ENCODE measurements at places on chromosomes 7 and 10.

GRCh38 chr10:51170518-51171245, 96.4 kb downstream of the PRKG1 start:
- DNase-seq: no peak

DNA sequence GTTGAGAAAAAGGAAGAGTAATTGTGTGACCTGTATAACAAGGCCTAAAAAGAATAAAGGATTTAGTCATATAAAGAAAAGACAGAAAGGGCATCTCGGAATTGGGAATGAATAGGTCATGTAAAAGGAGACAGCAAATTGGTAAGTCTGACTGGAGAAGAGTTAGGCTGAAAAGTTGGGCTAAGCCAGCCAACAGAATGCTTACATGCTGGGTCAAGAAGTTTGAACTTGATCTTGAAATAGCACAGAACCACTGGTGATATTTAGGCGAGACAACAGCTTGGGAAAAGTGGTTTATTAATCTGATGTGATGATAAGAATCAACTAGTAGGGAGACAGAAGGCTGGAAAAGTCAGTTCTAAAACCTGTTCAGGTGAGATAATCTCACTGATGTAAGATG, 4.8 kb downstream of the IDE start:
- DNase-seq: no peak

- no peak for DNase-seq
These were observed 52.2 kb downstream of the IFIT5 start for GRCh38 chr10:89466599-89467035.

GRCh38 chr7:17936321-17936720, 4.0 kb downstream of the SNX13 start:
- DNase-seq: no peak

DNA sequence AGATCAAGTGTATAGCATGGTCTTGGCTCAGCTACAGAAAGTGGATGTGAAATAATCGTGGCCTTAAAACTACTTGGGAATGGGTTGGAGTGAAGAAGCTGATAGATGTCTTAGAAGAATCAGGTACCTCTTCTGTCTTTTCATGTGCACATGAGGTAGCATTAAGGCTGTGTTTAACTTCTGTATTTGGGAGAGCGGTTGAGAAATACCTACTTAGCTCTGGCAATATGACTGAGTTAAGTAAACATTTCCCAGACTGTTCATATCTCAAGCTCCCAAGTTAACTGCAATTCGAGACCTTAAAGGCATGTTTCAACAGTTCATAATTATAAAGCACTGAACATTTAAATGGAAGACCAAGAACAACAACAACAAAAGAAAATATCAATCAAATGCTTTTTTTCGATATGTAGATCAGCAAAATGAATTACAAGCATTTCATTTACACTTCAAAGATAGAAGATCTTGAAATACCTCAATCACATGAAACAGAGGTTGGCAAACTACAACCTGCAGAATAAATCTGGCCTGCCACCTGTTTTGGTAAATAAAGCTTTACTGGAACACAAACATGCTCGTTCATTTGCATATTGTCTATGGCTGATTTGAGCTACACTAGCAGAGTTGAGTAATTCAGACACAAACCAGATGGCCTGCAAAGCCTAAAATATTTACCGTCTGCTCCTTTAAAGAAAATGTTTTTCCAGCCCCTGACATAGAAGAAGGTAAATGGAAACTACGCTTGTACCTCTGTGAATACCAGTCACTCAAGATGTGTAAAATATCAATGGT, 337.1 kb upstream of the GLI3 start:
- DNase-seq: no peak

- no peak for DNase-seq
These were observed 52.9 kb upstream of the SHH start for GRCh38 chr7:155864991-155865690.

- DNase-seq: no peak
These were observed 41.0 kb upstream of the C10orf120 start for GRCh38 chr10:122740640-122741039.

DNA sequence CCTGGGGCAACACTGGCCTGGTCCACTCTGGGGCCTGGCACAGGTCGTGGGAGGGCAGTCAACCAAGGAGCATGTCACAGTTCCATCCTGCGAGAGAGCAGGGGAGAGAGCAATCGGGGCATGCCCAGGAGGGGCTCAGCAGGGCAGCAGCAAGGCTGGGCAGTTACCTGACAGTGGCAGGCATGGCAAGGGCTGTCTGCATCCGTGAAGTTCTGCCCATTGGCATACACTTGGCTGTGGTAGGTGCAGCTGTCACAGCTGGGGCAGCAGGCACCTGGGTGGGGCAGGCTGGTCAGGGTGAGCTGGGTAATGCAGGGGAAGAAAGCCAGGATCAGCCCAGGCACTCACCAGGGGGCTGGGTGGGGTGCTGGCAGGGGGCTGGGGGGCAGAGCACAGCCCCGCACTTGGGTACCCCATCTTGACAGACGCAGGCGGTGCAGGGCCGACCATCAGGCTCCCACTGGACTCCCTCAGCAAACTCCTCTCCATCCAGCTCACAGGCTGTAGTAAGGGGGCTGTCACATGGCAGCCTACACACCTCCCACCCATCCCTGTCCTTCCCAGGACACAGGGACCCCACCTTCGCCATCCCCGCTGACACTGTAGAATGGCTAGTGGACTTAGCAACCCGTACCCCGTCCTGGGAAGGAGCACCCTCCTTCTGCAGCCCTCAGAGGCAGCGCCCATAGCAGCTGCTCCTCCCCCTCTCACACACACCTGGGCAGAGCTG, 17.8 kb downstream of the KCP start:
- DNase-seq: no peak

DNA sequence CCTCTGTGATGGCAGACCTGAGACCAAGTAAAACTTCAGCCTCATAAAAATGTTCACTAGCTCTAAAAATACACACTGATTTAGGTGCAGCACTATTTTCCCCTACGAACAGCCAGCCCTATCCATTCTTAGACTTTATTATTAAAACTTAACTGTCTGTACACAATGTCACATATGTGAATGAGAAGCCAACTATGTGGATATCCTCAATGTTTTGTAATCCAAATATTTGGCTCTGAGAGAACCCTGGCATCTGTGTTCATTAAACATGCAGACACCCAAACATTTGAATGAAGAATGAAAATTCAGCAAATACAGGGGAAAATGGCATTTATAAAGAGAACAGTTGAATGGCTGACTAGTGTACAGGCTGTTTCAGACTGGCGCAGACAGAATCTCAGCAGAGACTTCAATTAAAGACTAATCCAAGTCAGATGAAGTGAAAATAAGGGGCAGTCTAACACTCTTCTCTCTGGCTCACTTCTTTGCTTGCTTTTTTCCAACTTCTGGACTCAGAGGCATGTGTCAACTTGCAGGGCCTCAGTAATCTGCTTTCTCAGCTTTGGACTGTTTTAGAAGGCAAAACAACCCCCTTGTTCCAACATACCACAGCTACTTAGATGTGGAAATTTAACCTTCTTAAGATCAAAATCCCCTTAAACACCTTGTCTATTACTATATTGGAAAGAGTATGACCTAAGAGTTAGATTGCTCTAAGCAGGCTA, 47.4 kb upstream of the FAM180A start:
- DNase-seq: no peak

DNA sequence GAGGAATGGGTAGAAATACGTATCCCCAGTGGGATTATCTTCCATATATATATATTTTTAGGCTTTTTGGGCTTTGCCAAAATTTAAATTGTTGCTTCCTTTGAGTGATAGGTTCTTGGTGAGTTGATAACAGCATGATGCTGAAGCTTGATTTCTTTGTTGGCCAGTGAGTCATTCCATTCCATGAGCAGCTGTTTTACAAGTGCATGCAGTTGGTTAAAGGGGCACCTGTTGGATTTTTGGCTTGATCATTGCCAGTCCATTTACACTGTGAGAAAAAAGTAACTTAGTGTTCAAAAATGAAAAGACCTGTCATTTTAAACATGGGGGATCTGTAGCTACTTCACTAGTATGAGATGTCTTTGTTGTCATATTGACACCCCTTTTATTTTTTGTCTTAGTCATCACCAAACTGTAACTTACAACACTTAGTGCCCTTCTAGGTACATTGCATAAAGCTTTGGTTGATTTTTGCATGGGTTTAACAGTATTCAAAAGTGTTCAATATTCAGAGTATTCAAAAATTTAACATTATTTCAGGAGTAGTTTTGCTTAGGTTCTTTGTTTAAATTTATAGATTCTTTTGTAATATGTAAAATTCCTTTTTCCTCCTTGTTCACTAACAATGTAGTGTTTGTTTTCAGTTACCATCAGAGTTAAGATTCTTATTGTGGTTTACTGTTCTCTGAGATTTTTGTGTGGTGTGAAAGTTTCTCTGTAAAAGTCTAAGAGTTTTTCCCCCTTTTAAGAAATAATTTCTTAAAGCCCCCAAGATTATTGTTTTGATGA, 8.8 kb downstream of the AKAP9 start:
- DNase-seq: no peak

DNA sequence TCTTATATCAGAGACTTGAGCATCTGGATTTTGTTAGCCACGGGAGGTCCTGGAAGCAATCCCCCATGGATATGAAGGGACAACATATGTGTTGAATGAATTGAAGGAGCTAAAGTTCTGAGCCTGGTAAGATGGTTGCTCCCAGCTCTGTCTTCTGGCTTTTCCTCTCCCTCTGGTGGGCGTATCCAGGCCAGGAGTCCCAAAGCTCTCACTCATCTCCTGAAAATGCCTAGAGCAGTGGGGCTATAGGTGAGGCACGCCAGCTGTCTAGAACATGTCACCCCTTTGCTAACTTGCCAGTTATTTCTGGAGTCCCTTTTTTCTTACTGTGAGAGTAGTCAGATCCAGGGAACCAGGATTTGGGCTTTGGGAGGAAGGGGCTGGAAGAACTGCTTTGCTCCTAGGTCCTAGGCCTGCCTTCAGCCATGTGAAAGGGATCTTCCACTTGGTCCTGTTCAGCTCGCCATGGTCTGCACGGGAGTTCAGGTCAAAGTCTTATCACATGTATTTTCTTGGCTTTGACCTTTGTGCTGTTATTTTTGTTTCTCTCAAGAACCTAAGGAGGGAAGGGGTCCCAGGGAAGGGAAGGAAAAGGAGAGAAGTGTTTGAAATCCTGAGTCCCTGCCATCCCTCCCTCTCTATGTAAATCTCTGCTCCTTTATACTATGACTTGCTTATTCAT, 73.6 kb downstream of the MINPP1 start:
- no peak for DNase-seq

- no peak for DNase-seq
These were observed 50.3 kb downstream of the ATXN7L1 start for GRCh38 chr7:105826143-105826542.

GRCh38 chr7:40916813-40917212, 782.0 kb downstream of the SUGCT start:
- no peak for DNase-seq

- no peak for DNase-seq
These were observed 448.9 kb upstream of the ZMIZ1 start for GRCh38 chr10:78619896-78620295.

- peak; percentile 28 for DNase-seq
These were observed 151.6 kb downstream of the KIAA1217 start for GRCh38 chr10:24360282-24361127.

DNA sequence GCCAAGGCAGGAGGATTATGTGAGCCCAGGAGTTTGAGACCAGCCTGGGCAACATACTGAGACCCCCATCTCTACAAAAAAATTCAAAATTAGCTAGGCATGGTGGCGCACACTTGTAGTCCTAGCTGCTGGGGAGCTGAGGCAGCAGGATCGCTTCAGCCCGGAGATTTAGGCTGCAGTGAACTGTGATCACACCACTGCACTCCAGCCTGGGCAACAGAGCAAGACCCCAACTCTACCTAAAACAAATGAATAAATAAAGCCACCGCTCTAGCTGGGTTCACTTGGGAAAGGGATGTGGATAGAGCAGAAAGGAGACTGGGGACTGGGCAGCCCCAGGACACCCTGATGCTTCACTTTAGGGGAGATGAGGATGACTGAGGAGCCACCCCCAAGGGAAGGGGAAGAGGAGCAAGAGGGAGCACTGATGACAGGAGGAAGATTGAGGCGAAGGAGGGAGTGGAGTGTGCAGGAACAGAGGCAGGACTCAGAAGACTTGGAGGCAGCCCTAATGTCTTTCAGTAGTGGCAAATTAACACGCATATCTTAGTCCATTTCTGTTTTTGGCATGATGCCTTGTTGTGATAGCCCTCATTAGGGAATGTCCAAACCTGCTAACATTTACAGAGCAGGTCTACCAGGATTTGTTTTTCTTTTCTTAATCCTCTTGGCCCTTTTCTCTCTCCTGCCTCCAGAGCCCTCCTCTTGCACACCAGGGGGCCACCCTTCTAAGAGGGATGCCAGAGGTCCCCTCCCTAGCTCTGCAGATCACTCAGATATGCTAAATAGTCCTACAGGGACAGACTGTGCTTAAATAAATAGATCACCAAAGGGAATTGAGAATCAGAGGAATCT, 88.3 kb downstream of the C10orf105 start:
- no peak for DNase-seq

GRCh38 chr10:92678206-92678605, 11.5 kb upstream of the HHEX start:
- DNase-seq: no peak
